Activated CD4-positive, alpha-beta memory T cell treated with anti-CD3 and anti-CD28 coated beads, Interleukin-2, amount 10 ng/mL, durations not matched to agents 7 days and 5 days (primary cell): ENCODE measurements at places on chromosomes 2 and 18.

DNA sequence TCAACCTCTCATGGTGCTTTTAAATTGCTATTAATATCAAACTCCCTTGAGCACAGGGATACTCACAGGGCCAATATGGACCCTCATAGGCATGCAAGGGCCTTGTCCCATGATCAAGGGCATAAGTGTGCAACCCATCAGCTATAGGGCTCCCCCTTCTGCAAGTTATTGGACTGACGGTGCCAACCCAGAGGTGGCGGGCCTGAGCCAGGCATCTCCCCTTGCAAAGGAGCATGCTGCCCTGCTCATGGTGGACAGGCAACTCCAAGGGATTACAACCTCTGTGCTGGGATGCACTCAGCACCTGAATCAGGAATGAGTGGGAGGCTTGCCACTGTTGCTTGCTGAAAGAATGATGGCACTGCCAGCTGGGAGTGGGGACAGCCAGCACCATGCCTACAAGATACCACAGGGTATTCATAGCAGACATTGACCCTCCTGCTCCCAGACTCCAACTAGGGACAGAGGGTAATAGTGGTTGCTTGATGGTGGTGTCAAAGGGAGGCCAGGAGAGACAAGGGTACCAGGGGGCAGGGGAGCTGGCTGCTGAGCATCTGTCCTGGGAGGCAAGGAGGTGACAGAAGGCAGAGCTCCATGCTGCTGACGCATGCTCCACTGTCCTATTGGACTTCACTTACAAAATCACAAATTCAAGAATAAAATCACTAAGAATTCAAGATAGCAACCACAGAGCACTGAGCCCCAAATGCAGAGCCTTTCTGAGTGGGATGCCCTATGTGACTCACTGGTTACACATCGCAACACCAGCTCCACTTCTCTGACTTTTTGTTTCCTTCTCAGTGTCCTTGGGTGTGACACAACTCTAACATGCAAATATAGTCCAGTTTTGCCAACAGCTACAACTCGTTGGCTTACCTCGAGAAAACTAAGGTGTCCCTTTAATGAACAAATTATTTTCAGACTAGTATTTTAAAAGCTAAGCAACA is 157.1 kb upstream of the CCDC150 start:
- no peak for DNase-seq

DNA sequence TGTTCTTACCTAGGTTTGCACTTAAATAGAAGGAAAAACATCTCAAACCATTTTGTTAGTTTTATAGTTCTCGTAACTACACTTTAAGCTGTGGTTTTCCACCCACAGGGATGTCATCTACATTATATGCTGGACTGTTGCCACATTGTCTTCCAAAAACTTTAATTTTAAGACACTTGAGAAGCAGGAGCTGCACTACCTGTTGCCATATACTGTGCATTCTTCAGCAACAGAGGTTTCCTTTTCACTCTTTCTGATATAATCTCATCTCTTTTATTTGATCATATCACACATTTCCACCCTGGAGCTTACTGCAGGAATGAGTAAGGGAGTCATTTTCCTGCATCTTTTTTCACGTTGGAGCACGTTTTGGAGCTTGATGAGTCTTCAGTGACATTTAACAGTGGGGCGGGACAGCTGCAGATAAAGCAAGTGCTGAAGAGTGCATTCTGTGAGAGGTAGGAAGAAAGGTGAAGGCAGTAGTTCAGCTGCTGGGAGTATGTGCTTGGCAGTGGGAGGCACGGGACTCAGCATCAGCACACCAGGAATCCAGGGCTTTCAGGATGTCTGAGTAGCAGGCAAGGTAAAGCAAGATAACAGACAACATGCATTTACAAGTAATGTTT is 3.8 kb downstream of the LIMS1 start:
- DNase-seq = no peak

DNA sequence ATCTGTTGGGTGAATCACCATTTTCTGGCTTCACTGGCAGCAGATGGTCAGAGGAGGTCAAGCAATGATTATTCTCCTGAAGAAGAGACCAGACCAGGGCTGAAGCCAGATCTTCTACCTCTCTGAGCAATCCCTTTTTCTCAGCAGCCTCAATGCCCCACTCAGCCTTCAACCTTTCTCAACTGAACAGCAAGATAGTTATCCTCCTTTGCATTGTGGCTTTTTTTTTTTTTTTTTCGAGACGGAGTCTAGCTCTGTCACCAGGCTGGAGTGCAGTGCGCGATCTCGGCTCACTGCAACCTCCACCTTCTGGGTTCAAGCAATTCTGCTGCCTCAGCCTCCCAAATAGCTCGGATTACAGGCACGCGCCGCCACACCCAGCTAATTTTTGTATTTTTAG is 50.5 kb downstream of the ZFP36L2 start:
- no peak for DNase-seq

DNA sequence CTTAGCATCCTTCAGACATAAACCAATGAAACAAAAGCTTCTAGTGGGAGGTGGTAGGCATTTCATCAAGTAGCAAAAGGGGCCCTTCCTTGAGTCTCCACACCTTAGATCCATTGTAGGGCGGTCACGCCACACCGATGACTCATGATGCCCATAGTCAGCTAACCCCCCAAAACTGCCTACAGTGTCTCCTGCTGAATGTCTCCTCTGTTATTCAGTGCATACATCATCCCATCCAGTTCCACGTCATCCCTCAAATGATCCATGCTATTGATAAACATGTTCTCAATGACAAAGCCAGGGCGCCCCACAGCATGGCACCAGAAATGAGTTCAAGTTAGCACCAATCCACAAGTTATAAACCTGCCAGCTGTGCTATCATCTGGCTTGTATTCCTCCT is 57.4 kb upstream of the ACKR3 start:
- DNase-seq = no peak

DNA sequence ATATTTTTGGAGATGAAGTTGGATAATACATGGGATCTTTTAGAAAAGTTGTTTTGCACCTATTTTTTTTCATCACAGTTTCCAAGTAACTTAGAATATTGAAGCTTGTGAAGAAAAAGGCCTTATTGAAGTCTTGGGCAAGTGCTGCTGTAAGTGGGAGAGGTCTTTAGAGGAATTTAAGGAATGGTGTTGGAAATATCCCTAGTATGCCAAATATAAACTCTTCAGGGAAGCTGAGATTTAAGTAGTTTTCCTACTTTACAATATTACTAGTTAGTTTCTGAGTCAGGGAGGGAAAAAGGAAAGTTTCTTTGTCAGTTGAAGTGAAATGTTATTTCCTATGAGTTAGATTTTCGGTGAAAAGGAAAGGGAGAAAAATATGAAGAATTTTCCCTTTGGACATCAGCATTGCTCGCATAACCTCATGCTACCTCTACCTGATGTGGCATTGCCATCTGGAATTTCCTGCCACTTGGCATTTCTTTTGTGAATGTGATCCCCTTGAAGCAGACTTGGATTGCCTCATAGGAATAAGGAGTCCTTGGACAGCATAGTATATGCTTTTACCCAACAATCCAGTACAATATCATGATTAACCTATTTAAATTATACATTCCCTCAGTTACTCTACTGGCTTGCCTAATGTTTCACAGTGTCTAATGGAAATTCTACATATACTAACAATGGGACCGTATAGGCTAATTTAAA is 12.1 kb downstream of the PLEKHH2 start:
- DNase-seq = no peak

DNA sequence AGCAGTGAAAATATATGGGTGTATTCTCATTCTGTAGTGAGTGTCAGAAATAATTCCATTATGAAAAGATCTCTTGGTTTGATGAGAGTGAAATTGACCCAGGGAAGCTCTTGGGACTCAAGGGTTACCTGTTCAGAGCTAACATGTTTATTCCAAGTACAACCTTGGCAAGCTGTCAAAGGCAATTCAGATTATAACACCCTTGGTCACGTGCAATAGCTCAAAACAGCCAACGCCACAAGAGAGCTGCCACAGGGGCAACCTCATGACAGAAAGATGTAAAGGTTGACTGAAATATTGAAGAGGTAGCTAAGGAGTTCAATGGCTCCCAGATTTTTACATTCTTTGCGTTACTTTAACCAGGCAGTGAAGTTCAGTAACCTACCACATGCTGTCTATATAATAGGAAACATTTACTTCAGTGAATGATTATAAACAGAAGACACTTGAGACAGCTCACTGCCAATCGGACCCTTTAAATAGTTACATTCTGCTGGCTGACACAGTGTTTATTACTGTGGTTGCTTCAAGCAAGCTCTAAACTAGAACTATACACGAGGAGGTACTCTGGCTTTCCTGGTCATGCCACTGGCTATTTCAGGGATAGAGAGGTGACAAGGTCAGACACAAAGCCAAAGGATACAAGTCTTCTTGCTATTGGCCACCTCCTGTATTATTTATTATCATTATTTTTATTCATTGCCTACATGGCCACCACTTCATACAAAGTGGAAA is 187.3 kb downstream of the PID1 start:
- DNase-seq = no peak

- no peak for DNase-seq
Measured at GRCh38 chr2:60445684-60446179, 107.7 kb downstream of the BCL11A start.

GRCh38 chr2:117980783-117981676 is 32.8 kb downstream of the CCDC93 start:
- DNase-seq = no peak

DNA sequence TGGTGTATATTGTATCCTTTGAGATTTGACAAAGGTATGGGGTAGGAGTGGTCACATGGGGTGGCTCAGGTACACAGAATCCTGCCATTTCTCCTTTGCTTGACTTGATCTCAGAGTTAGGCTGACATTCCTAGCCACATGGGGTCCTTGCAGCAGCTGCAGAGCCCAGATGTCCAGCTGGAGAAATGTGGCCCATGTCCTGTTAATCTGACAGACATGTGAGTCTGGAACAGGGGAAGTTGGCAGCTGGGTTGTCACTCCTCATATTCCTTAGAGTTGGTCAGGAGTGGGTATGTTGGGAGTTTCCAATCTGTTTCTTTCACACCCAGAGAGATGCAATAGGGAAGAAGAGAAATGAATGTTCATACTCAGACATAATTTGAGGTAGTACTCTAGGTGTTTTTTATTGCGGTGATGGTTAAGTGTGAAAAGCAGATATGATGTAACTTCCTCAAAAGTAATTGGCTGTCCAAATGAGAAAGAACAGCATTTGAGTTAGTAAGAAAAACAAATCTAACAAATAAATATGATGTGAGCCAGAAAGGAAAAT is 402.6 kb upstream of the MEIS1 start:
- no peak for DNase-seq

DNA sequence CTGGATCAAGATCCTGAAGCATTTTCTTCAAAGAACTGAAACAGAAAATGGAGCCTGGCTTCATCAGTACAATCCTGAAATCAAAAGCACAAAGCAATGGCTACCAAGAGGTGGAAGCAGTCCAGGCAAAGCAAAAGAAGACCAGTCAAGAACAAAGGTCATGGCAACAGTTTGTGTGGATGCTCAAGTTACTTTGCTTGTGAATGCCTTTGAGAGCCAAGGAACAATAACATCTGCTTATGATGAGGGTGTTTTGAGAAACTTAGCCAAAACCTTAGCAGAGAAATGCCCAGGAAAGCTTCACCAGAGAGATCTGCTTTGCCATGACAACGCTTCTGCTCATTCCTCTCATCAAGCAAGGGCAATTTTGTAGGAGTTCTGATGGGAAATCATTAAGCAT is 723.1 kb downstream of the TMEM182 start:
- no peak for DNase-seq

- no peak for DNase-seq
Measured at GRCh38 chr2:98801286-98801685, 70.4 kb upstream of the MGAT4A start.

DNA sequence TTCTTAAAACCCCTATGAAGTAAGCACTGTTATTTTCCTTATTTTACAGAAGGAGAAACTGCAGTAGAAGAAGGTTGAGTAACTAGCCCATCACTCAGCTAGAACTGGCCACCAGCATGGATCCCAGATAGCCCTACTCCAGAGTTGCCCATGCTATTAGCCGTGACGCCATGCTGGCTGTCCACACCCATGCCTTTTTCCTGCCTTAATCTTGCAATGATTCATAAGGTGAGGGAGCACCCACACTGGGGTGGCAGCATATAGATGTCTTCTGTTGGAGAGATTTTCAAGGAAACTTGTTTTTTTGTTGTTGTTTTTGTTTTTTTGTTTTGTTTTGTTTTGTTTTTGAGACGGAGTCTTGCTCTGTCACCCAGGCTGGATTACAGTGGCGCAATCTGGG is 204.1 kb upstream of the HAAO start:
- DNase-seq = no peak

DNA sequence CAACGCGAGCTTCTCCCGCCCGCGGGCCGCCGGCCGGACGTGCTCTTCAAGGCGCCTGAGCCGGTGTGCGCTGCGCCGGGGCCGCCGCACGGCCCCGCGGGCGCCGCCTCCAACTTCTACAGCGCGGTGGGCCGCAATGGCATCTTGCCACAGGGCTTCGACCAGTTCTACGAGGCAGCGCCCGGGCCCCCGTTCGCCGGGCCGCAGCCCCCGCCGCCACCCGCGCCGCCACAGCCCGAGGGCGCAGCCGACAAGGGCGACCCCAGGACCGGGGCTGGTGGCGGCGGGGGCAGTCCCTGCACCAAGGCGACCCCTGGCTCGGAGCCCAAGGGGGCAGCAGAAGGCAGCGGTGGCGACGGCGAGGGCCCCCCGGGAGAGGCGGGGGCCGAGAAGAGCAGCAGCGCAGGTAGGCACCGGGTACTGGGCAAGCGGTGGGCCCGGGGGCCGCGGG is 676 bp downstream of the HOXD11 start:
- no peak for DNase-seq

DNA sequence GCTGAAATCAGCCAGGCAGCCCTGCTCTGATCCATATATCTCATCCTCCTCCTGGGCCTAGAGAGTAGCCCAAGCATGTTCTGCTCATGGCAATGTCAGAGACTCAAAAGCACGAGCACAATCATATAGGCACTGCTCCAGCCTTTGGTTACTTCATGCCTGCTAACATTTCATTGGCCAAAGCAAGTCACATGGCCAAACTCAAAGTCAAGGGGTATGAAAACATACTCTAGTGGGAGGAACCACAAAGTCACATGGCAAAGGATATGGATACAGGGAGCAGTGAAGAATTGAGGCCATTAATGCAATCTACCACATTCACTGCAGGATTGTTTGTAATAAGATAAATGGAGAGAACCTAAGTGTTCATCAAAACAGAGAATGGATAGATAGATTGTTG is 87.8 kb upstream of the SPATS2L start:
- DNase-seq = no peak

GRCh38 chr2:14903709-14904374 is 271.3 kb downstream of the LRATD1 start:
- DNase-seq = peak; percentile 66

DNA sequence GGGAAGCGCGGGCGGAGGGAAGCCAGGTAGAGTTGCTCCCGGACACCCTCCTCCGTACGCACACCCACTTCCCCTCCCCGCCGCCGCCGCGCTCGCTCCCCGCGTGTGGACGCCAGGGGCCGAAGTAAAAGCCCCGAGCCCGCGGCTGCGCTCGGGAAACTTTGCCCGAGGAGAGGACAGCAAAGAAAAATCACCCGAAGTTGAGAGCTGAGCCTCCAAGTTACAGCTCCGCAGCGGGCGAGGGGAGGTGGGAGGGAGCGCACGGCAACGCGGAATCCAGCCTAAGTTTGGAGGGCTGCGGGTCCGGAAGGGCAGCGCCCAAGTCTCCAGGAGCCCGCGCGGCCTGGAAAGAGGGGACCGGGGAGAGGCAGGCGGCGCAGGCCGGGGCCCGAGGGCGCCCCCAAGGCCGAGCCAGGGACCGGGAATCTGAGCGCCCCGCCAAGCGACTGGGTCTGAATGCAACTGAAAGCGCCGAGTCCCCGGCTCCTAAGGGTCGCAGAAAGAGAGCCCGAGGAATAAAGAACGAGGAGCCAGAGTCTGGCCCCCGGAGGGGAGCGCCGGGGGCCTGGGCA is 706 bp upstream of the BCL11A start:
- DNase-seq = peak; percentile 26

GRCh38 chr18:12882453-12883371 is 1.3 kb downstream of the PTPN2 start:
- DNase-seq = no peak
